T follicular helper cell (primary cell): ENCODE measurements at places on chromosomes 5 and 9.

- no peak for DNase-seq
Measured at GRCh38 chr9:114929201-114929600, 1.2 kb downstream of the TNFSF8 start.

GRCh38 chr5:110333384-110333783, 393.1 kb downstream of the TMEM232 start:
- DNase-seq: no peak

DNA sequence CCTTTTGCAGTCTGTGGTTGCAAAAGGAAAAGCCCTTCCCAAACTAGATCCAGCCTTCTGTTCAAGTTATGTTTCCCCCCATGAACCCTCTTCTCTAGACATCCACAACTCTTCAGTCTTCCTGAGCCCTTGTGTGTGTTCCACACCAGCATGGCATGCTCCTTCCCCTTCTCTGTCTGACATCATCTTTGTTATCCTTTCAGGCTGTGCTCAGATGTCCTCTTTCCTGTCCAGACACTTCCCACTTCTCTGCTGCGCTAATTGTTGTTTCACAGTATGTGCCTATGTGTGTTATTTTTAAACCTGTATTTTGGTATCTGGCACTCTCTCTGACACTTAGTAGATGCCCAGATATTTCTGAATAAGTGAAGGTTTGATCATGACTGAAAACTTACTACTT, 38.2 kb downstream of the FOCAD start:
- no peak for DNase-seq

- DNase-seq: no peak
Measured at GRCh38 chr9:82997476-82998140, 65.3 kb downstream of the RASEF start.

- no peak for DNase-seq
Measured at GRCh38 chr9:84617411-84618029, 52.0 kb upstream of the NTRK2 start.

GRCh38 chr5:56011835-56012234, 17.1 kb upstream of the IL6ST start:
- no peak for DNase-seq

DNA sequence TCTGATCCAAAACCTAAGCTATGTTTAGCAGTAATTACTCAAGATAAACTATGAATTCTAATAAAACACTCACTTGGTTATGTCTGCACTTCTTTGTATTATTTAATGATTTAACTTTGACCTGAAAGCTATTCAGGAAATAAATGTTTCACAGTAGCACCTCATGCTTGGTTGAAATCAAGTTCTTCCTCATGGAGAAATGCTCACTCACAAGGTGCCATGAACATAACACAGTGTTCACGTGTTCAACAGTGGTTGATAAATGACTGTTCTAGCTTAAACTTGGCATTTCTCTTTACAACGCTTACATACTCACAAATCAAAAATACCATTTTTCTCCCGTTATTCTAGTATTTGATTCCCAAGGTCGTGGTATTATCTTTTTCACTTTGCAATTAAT, 35.8 kb downstream of the PUM3 start:
- DNase-seq: no peak

DNA sequence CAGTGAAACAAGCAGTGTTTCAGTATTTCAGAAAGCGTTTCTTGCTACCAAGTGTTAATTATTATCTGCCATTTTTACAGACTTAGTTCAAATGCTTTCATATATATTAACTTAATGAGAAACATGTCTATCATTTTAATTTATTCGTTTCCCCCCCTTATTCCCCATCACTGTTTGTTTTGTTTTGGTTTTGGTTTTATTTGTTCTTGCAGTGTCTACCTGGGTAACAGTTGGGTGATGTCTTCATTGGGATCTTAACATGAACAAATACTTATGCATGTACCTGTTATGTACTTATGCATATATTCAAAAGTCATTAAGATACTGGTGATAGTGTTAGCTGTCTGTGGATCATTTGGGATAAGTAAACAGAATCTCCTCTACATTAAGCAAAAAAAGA, 108.0 kb downstream of the CDC42SE2 start:
- no peak for DNase-seq

GRCh38 chr5:90994796-90995195, 388.3 kb downstream of the ARRDC3 start:
- DNase-seq: no peak

DNA sequence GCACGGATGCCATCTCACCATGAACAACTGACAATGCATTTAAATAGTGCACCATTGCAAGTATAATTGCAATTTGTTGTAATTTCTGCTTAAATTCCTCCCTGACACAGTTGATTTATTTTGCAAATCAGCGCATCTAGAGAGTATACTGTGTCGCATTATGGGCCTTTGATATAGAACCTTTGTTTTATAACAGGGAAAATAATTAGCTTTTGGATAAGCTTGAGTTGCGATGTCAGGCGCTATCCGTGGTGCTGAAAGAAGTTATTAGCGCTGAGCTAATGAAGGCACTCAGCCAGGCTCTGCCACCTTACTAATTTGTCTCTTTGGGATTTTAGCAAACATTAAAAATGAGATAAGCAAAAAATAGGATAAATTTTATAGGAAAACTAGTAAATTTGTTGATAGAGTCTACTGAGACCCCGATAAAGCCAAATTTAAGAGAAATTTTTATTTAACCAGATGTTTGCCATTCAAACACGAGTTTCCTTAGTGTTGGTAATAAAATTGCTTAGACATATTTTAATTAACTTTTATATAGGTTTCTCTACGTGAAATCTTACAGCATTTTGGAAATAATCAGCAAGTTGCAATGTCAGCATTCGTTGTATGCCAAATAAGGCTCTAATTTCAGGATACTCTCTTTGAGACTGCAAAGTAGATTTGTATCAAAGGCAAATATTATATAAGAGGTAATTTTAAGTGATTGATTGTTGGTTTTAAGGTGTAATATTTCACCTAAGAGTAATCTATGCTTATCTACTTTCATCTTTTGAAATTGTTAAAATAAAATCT, 355.5 kb downstream of the TLR4 start:
- no peak for DNase-seq

DNA sequence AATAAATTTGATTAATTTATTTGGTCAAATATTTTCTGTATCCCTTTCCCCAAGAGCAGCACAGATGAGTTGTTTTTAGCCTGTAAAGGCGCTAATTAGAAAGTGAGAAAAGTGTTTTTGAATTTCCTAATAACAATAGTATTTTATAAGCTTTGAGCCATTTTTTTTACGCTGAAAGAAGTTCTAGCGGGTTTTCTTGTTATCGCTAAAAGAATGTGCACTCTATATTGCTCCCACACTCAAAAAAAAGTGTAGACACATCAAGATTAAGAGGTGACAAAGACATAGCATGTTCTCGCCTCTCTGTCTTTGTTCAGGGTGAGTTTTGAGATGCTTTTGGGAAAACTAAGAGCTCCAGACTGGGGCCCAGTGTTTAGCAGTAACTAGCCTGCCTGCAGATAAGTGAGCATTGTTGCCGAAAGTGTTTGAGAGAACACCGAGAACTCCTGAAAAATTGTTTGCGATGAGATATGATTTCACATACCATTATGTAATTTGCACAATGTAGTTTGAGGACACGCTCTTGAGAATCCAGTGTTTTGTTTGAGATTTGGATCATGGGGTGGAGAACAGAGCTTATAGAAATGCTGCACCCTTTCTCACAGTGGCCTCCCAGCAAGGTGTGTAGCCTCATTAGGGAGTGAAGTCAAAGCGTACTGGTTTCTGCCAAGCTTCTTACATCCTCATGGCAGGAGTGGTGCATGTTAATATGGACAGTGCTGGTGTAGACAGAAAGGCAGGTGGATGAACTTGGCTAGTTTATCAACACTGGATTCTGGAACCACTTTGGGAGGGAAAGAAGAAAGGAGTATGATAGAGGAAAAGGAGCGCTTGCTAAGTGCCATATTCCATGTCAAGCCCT, 1.5 kb downstream of the F2R start:
- DNase-seq: no peak

GRCh38 chr9:15115702-15116101, 191.3 kb downstream of the TTC39B start:
- DNase-seq: no peak
